ENCODE measurements at places on chromosomes 2 and 18.
A peak's percentile ranks its signal among the peaks of the same experiment; 100 is the strongest.

DNA sequence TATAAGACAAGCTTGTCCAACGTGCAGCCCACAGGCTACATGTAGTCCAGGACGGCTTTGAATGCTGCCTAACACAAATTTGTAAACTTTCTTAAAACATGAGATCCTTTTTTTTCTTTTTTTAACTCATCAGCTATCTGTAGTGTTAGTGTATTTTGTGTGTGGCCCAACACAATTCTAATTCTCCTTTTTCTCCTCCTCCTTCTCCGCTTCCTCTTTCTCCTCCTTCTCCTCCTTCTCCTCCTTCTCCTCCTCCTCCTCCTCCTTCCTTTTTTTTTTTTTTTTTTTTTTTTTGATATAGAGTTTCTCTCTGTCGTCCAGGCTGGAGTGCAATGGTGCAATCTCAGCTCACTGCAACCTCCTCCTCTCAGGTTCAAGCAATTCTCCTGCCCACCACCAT is 39.3 kb upstream of the GTF2A1L start:
- no peak overlapping the region for H3K27ac ChIP-seq
- DNase-seq, result no peak

DNA sequence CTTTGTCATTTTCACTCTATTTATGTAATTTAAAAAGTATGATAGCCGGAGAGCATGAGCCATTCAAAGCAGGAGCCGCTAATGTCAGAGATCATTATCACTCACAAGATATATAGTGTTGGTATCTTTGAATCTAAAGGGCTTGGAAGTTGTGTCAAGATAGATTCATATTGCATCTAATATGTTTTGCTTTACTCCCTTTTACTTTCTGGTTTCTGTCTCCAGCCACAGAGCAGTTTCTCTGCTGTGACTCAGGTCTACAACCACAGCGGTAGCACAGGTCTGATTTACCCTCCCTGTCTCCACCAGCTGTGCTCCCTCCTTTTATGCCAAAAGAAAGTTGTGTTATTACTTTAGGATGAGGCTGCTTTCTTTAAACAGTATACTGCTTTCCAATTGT is 424.0 kb downstream of the ARHGAP15 start:
- H3K4me3 ChIP-seq, result no peak overlapping the region
- H3K4me1 ChIP-seq, result no peaks in the 10 kb centered on the region
- H3K27ac ChIP-seq, result no peak overlapping the region
- no peaks in the 10 kb centered on the region for H3K27me3 ChIP-seq
- H3K36me3 ChIP-seq, result peaks cover 5% of the 10 kb centered on the region
- no peak for DNase-seq

- no peaks in the 10 kb centered on the region for H3K27me3 ChIP-seq
- no peaks in the 10 kb centered on the region for H3K36me3 ChIP-seq
- H3K4me1 ChIP-seq, result no peaks in the 10 kb centered on the region
- DNase-seq, result no peak
Observed at GRCh38 chr18:77177009-77177408, 44.4 kb upstream of the MBP start.

DNA sequence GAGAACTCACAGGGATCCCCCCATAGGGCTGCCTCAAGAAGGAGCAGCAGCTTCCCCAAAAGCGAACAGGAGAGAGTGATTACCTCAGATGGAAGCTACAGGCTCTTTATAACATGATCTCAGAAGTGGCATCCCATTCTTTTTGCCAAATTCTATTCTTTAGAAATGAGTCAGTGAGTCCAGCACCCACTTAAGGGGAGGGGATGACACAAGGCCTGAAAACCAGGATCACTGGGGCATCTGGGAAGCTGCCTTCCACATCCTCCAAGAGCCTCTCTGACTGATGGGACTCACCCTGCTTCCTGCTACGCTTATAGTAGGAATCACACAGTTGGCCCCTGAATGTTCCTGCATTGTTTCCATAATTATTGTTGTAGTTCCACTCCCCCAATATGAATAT is 96.5 kb downstream of the MAPK4 start:
- H3K27ac ChIP-seq, result no peak overlapping the region
- no peak overlapping the region for H3K4me3 ChIP-seq
- H3K36me3 ChIP-seq, result no peaks in the 10 kb centered on the region
- H3K27me3 ChIP-seq, result no peaks in the 10 kb centered on the region
- no peaks in the 10 kb centered on the region for H3K4me1 ChIP-seq

GRCh38 chr2:65299246-65299645 is 71.6 kb downstream of the ACTR2 start:
- H3K36me3 ChIP-seq, result no peaks in the 10 kb centered on the region
- DNase-seq, result peak; percentile 57
- no peak overlapping the region for H3K27ac ChIP-seq
- peaks cover 50% of the 10 kb centered on the region for H3K4me1 ChIP-seq

DNA sequence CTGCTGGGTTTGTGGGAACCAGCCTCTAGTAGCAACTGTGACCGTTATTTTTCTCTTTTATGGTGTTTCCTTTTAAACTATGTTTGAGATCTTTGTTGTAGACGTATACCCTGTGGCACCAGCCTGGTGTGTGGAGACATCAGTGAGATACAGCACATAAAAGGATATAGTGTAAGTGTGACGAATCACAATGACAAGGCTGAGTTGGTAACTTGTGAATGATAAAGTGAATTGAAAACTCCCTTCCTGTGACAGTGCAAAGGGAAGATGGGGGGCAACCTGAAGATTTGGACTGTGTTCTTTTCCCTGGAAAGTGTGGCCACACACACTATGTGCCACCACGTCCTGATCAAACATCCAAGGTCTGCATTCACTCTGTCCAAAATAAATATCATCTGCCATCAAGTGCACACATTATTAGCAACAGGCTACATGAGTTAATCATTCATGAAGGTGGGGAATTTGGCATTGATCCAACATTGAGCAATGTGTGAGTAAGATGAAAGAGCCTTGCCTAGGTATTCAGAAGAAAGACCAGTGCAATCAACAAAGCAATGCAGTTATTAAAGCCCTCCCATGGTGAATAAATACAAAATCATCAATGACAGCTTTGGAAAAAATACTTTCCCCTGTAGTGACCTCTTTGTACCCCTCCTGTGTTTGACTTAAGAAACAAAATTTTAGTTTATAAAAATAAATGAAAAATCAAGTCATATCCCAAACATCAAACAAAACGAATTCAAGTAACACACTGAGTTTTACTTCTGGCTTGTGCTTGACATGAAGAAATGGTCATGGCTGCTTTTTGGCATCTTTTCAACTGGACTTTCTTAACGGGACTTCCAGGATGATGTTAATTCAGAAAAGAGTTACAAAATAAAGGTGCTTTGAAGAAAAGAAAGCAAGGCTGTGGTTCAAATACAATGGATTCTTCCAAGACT is 1280.5 kb upstream of the ZEB2 start:
- no peak overlapping the region for H3K27ac ChIP-seq
- H3K36me3 ChIP-seq, result no peaks in the 10 kb centered on the region
- no peak overlapping the region for H3K4me3 ChIP-seq
- no peak for DNase-seq

- peaks cover 10% of the 10 kb centered on the region for H3K4me1 ChIP-seq
- DNase-seq, result no peak
- H3K27me3 ChIP-seq, result no peaks in the 10 kb centered on the region
- H3K36me3 ChIP-seq, result no peaks in the 10 kb centered on the region
Observed at GRCh38 chr2:9030841-9031240, 27.4 kb upstream of the MBOAT2 start.

GRCh38 chr2:68391099-68391498 is 26.0 kb downstream of the PLEK start:
- peak; percentile 43 for DNase-seq
- peaks cover 87% of the 10 kb centered on the region for H3K36me3 ChIP-seq
- H3K4me1 ChIP-seq, result peaks cover 13% of the 10 kb centered on the region
- no peaks in the 10 kb centered on the region for H3K27me3 ChIP-seq
- H3K27ac ChIP-seq, result no peak overlapping the region
- H3K4me3 ChIP-seq, result no peak overlapping the region

GRCh38 chr2:80153151-80153550 is 151.4 kb downstream of the LRRTM1 start:
- H3K4me3 ChIP-seq, result no peak overlapping the region
- H3K36me3 ChIP-seq, result no peaks in the 10 kb centered on the region
- no peak for DNase-seq
- no peaks in the 10 kb centered on the region for H3K27me3 ChIP-seq
- H3K27ac ChIP-seq, result no peak overlapping the region

GRCh38 chr2:69641887-69642708 is 1.4 kb downstream of the AAK1 start:
- no peak overlapping the region for H3K27ac ChIP-seq
- no peaks in the 10 kb centered on the region for H3K27me3 ChIP-seq
- no peak for DNase-seq
- peaks cover 30% of the 10 kb centered on the region for H3K4me1 ChIP-seq

GRCh38 chr2:761384-761783 is 84.2 kb upstream of the TMEM18 start:
- no peaks in the 10 kb centered on the region for H3K4me1 ChIP-seq
- DNase-seq, result no peak
- no peak overlapping the region for H3K27ac ChIP-seq
- no peaks in the 10 kb centered on the region for H3K27me3 ChIP-seq

DNA sequence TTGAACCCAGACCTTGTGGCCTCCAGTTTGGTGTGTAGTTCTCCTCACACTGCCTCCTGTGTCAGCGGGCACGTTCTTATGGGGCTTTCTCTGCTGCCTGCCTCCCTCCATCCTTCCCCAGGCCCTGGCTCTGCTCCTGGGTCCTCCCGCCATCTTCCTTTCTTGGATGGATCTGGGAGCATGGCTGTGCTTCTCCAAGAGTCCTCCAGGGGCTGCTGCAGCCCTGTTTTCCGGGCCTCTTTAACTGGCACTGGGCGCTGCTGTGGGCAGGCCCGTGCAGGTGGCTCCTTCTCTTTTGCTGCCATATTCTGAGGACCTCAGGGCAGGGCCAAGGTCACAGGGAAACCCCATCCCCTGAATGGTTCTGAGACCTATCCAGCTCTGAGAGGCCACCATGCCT is 17.8 kb downstream of the THNSL2 start:
- no peaks in the 10 kb centered on the region for H3K36me3 ChIP-seq
- H3K4me3 ChIP-seq, result no peak overlapping the region
- H3K27me3 ChIP-seq, result no peaks in the 10 kb centered on the region
- no peak for DNase-seq
- H3K4me1 ChIP-seq, result peaks cover 5% of the 10 kb centered on the region

GRCh38 chr18:77013811-77014521 is 118.6 kb downstream of the MBP start:
- H3K4me3 ChIP-seq, result no peak overlapping the region
- H3K27me3 ChIP-seq, result no peaks in the 10 kb centered on the region
- no peaks in the 10 kb centered on the region for H3K4me1 ChIP-seq
- H3K36me3 ChIP-seq, result peaks cover 68% of the 10 kb centered on the region
- H3K27ac ChIP-seq, result no peak overlapping the region

- H3K36me3 ChIP-seq, result no peaks in the 10 kb centered on the region
- H3K27ac ChIP-seq, result no peak overlapping the region
- DNase-seq, result no peak
Observed at GRCh38 chr2:10079266-10079869, 843 bp downstream of the CYS1 start.

GRCh38 chr2:219496247-219496824 is 2.4 kb upstream of the GMPPA start:
- H3K27ac ChIP-seq, result no peak overlapping the region
- H3K4me1 ChIP-seq, result peaks cover 41% of the 10 kb centered on the region
- H3K4me3 ChIP-seq, result no peak overlapping the region
- H3K27me3 ChIP-seq, result no peaks in the 10 kb centered on the region
- H3K36me3 ChIP-seq, result no peaks in the 10 kb centered on the region

- H3K27ac ChIP-seq, result peak overlapping the region; percentile 35
- H3K36me3 ChIP-seq, result no peaks in the 10 kb centered on the region
- no peak for DNase-seq
- no peak overlapping the region for H3K4me3 ChIP-seq
- H3K4me1 ChIP-seq, result peaks cover 2% of the 10 kb centered on the region
- H3K27me3 ChIP-seq, result no peaks in the 10 kb centered on the region
Observed at GRCh38 chr18:38602341-38602740, 1036.7 kb upstream of the CELF4 start.

DNA sequence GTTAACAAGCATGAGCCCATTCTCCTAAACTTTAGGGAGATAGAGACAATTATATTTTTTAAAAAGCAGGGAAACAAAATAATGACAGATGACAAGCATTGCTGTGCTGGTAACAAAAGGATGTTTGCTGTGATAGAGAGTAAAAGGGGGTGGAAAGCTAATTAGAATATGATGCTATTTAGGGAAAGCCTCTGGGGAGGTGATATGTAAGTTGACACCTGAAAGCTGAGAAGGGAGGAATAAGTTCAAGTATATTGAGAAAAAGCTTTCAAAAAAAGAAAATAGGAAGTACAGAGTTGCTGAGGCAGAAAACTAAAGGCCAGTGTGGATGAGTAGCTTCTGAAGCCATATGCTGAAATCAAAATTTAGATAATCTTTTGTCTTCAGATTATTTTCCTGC is 565.2 kb upstream of the NRXN1 start:
- H3K27ac ChIP-seq, result no peak overlapping the region
- DNase-seq, result no peak
- H3K4me1 ChIP-seq, result no peaks in the 10 kb centered on the region
- no peak overlapping the region for H3K4me3 ChIP-seq

- no peak overlapping the region for H3K4me3 ChIP-seq
- DNase-seq, result peak; percentile 54
- H3K36me3 ChIP-seq, result no peaks in the 10 kb centered on the region
- no peaks in the 10 kb centered on the region for H3K27me3 ChIP-seq
- no peak overlapping the region for H3K27ac ChIP-seq
Observed at GRCh38 chr18:48711651-48712486, 173.0 kb downstream of the CTIF start.

- H3K4me1 ChIP-seq, result no peaks in the 10 kb centered on the region
- no peak for DNase-seq
- no peak overlapping the region for H3K4me3 ChIP-seq
- no peak overlapping the region for H3K27ac ChIP-seq
Observed at GRCh38 chr18:10387399-10387798, 67.0 kb upstream of the APCDD1 start.

DNA sequence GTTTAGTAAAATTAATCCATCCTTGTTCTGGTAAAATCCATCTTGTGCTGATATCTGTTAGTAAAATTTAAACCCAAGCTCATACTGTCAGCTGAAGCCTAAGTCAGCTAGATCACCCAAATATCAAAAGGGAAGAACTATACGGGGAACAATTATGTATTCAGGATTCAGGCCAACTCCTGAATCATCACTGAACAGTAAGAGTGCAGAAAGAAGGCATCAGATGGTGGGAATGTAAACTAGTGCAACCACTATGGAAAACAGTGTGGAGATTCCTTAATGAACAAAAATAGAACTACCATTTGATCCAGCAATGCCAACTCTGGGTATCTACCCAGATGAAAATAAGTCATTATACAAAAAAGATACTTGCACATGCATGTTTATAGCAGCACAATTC is 81.8 kb downstream of the RAPGEF4 start:
- no peak overlapping the region for H3K27ac ChIP-seq
- H3K27me3 ChIP-seq, result peaks cover under 1% of the 10 kb centered on the region
- no peak overlapping the region for H3K4me3 ChIP-seq
